Endothelial cell (in vitro differentiated cells): ENCODE measurements at places on chromosomes 11 and 22. TPM values are rescaled to one million over a fixed set of nuclear protein-coding genes. Genes with fewer than 3 reads are reported as not detected.

ASPHD2 gene
- 14.5 TPM for total RNA-seq

DNA sequence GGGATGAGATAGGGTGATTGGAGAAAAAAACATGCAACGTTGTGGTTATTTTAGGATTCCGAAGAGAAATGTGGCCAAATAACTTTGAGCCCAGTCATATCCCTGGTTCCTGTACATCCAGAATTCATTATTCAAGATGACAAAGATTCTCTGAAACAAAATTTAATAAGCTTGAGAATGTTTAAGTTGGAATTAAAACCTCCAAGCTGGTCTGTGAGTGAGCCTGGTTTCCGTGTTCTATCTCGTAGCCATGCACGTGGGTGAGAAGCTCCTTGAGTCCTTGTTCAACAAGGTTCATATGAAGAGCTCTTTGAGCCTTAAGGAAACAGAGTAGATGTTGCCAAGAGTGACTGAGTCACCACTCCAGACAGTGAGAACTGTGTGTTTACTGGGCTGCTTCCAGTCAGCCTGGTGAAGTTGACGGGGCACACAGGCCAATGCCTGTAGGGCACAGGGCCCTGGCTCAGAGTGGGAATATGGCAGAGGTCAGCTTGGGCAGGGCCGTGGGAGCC is 206.5 kb downstream of the NAV2 start:
- H3K27ac ChIP-seq: no peak overlapping the region
- no peaks in the 10 kb centered on the region for H3K4me1 ChIP-seq
- no peaks in the 10 kb centered on the region for H3K36me3 ChIP-seq
- peaks cover 5% of the 10 kb centered on the region for H3K27me3 ChIP-seq
- no peak overlapping the region for H3K4me3 ChIP-seq

DNA sequence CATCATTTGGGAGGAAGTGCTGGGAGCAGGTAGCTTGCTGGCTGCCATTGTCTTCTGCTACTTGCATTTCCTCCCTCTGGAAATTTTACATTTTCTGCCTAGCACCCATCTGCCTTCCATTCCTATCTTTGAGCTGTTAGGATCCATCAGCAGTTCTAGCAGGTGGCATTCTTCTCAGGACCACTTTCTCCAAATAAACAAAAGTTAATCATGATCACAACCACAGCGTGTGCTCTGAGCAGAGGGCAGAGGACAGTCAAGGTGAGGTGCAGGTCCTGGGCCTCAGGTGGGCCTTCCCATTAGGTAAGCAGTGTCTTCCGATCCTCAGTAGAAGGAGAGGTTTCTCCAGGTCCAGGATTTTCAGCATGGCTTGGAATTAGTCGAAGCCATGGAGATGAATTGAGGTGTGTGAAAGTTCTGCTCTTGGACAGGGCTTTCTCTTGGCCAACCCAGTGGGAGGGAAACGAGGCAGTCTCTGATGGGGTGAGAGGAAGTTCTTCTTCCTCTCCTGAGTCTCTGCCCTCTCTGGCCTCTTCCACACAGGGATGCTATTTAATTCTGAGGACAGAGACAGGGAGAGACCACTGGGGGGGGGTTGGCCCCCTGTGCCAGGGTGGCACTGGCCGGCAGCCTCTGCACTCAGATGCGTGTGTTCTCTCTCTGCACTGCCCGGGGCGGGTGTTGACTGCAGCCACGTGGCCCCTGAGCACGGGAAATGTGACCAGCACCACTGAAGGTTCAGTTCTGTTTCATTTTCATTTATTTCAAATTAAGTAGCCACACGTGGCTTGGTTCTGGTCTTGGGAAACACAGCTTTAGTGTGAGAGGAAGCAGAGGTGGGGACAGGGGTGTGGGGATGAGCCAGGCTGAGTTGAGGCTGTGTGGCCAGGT is 170.8 kb downstream of the TBC1D22A start:
- no peaks in the 10 kb centered on the region for H3K36me3 ChIP-seq
- H3K27ac ChIP-seq: no peak overlapping the region
- H3K27me3 ChIP-seq: no peaks in the 10 kb centered on the region
- DNase-seq: no peak
- H3K4me1 ChIP-seq: peaks cover 33% of the 10 kb centered on the region

DNA sequence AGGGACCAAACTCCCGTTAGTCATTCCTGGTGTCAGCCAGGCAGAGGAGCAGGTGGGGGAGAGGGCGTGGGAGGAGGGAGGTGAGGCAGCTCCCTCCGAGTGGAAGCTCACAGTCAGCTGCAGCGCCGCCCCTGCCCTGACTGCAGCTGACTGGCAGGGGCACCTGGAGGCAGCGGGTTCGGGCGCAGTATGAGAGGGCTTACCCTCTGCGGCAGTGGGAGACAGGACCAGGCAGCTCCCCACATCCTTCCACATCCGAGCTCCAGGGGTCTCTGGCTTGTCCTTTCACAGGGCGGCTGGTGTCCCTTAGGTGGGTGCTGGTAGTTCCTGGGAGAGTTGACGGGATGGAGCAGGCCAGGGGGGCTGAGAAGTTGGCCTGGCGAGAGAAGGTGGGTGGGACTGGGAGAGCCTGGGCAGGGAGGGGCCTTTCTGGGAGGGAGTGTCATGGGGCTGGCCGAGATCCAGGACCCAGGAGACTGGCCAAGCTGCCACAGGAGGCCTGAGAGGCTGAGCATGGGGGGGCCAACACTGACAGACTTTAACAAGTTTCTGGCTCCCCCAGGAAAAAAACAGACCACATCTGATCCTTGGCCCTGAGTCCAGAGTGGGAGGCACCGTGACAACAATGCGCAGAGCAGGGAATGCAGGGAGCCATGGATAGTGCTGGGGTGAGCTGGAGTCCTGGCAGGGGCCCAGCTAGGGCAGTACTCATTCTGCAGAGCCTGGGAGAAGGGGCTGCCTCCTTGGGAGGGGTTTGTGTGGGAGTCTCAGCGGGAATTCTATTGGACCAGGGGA is 4.9 kb downstream of the ADORA2A start:
- no peak overlapping the region for H3K4me3 ChIP-seq
- H3K4me1 ChIP-seq: peaks cover 17% of the 10 kb centered on the region
- H3K36me3 ChIP-seq: peaks cover 5% of the 10 kb centered on the region
- H3K27ac ChIP-seq: no peak overlapping the region

DNA sequence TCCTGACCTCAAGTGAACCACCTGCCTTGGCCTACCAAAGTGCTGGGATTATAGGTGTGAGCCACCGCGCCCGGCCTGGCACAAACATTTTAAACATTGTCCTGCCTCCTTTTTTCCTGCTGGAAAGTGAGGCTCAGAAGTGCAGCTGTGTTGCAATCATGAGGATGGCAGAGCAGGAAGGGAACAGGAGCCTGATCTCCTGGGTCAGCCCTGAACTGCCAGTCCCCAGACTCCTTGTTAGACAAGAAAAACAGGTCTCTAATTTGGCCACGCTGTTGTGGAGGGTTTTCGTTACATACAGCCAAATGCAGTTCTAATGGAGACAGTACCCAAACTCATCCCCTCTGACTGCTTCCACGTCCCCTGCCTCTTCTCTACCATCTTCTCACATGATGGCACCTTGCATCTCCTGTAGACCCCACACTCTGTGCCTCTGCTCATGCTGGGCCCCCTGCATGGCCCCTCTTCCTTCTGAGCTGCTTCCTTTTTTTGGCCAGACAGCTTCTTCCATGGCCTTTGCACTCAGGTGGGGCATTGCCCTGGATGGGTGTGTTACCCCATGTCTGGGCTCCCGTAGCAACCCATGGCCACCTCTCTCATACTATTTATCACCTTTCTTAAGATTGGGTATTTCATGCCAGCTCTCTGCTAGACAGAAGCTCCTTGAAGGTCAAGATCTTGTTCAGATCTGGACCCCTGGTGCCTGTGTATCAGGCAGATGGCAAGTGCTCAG is 227.1 kb downstream of the CEP164 start:
- peaks cover 7% of the 10 kb centered on the region for H3K27me3 ChIP-seq
- H3K36me3 ChIP-seq: no peaks in the 10 kb centered on the region
- DNase-seq: no peak
- no peak overlapping the region for H3K4me3 ChIP-seq
- no peak overlapping the region for H3K27ac ChIP-seq

DNA sequence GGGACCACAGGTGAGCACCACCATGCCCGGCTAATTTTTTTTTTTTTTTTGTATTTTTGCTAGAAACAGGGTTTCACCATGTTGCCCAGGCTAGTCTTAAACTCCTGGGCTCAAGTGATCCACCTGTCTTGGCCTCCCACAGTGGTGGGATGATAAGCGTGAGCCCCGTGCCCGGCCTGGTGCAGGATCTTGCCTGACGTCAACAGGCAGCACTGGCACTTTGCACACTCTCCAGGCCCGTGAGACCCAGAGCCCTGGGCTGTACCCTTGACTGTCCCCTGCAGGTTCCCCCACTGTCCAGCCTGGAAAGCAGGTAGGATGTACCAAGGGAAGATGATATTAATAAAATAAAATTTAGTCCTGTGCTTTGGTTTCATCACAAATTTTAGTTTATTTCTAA is 29.1 kb upstream of the PANX2 start:
- H3K36me3 ChIP-seq: no peaks in the 10 kb centered on the region
- peaks cover 1% of the 10 kb centered on the region for H3K27me3 ChIP-seq
- H3K4me3 ChIP-seq: no peak overlapping the region
- H3K27ac ChIP-seq: no peak overlapping the region
